ENCODE measurements at places on chromosomes 1 and 21. TPM values are rescaled to one million over a fixed set of nuclear protein-coding genes. Genes with fewer than 3 reads are reported as not detected.

- H3K36me3 ChIP-seq: no peaks in the 10 kb centered on the region
- DNase-seq: no peak
- H3K4me3 ChIP-seq: no peak overlapping the region
- H3K4me1 ChIP-seq: no peaks in the 10 kb centered on the region
- no peaks in the 10 kb centered on the region for H3K27me3 ChIP-seq
- H3K27ac ChIP-seq: no peak overlapping the region
Measured at GRCh38 chr1:197285526-197286205, 17.6 kb downstream of the CRB1 start.

GRCh38 chr1:186793582-186793927 lies 35.2 kb upstream of the PLA2G4A start:
- H3K36me3 ChIP-seq: no peaks in the 10 kb centered on the region
- no peaks in the 10 kb centered on the region for H3K4me1 ChIP-seq
- H3K4me3 ChIP-seq: no peak overlapping the region
- DNase-seq: no peak

DNA sequence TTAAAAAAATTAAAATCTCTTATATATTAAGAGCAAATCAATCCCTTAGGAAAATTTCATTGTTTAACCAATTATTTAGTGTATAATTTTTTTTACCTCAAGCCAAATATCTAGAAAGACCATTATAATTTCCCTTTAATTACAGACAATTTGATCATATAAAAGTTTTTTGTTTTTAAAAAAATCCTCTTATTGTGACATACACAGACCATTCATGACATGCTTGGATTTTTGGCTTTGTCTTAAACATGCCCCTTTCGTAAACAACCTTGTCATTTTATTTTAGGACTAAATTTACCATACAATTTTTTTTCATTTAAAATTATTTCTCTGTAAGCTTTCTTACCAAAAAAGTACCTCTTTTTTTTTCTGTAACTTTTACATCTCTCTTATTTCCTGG lies 14.2 kb upstream of the CYP4B1 start:
- DNase-seq: no peak
- no peaks in the 10 kb centered on the region for H3K4me1 ChIP-seq
- H3K36me3 ChIP-seq: no peaks in the 10 kb centered on the region
- H3K27me3 ChIP-seq: no peaks in the 10 kb centered on the region
- no peak overlapping the region for H3K27ac ChIP-seq

- H3K4me3 ChIP-seq: no peak overlapping the region
- no peaks in the 10 kb centered on the region for H3K36me3 ChIP-seq
- no peaks in the 10 kb centered on the region for H3K4me1 ChIP-seq
- DNase-seq: no peak
Measured at GRCh38 chr1:54816951-54817350, 15.8 kb upstream of the TTC22 start.

GRCh38 chr1:237711281-237711680 lies 179.4 kb downstream of the ZP4 start:
- no peaks in the 10 kb centered on the region for H3K4me1 ChIP-seq
- H3K36me3 ChIP-seq: no peaks in the 10 kb centered on the region
- no peak overlapping the region for H3K4me3 ChIP-seq
- H3K27me3 ChIP-seq: no peaks in the 10 kb centered on the region
- H3K27ac ChIP-seq: no peak overlapping the region

GRCh38 chr1:248782416-248783141 lies 27.0 kb upstream of the LYPD8 start:
- H3K27me3 ChIP-seq: no peaks in the 10 kb centered on the region
- H3K27ac ChIP-seq: no peak overlapping the region
- no peaks in the 10 kb centered on the region for H3K4me1 ChIP-seq
- H3K36me3 ChIP-seq: no peaks in the 10 kb centered on the region
- no peak overlapping the region for H3K4me3 ChIP-seq
- no peak for DNase-seq

GRCh38 chr1:112544011-112544688 lies 35.4 kb downstream of the WNT2B start:
- H3K27ac ChIP-seq: peak overlapping the region; percentile 51
- peaks cover 26% of the 10 kb centered on the region for H3K36me3 ChIP-seq
- DNase-seq: no peak
- no peaks in the 10 kb centered on the region for H3K27me3 ChIP-seq
- H3K4me3 ChIP-seq: no peak overlapping the region

- DNase-seq: no peak
- peaks cover 61% of the 10 kb centered on the region for H3K27me3 ChIP-seq
- peaks cover 19% of the 10 kb centered on the region for H3K4me1 ChIP-seq
- no peaks in the 10 kb centered on the region for H3K36me3 ChIP-seq
Measured at GRCh38 chr1:228647523-228648444, 87.5 kb upstream of the RHOU start.

DNA sequence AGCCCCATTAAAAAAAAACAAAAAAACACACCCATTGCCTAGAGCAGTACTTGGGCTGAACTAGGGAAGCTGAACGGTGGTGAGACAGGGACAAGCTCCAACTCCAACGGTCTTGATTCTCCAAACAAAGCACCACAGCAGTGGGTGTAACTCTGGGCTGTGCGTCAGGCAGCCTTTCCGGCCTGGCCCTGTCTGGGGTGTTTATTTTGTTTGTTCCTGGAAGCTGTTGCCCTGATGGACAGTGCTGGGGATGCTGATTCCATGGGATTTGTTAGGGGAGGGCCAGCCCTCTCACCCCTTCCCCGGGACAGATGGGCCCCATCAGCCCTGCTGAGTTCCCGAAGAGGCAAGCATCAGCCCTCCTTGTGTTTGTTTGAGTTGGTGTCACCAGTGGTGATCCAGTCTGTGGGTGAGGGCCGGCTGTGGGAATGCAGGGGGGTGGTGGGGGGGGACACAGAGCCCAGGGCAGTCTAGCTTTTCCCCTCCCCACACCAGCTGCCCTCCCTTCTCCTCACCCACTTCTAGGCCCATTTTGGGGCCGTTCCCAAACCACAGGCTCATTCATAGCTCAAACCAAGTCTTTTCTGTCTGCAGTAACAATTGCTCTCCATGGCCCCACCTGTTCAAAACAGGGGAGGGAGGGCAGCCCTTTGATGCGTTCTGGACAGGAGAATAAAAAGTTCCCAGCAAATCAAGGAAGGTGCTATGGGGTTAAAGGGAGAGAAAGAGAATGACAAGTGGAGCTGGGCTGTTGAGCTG lies 4.5 kb downstream of the WNT2B start:
- peaks cover 20% of the 10 kb centered on the region for H3K27me3 ChIP-seq
- no peak overlapping the region for H3K4me3 ChIP-seq
- DNase-seq: no peak
- H3K36me3 ChIP-seq: no peaks in the 10 kb centered on the region
- H3K4me1 ChIP-seq: no peaks in the 10 kb centered on the region

DNA sequence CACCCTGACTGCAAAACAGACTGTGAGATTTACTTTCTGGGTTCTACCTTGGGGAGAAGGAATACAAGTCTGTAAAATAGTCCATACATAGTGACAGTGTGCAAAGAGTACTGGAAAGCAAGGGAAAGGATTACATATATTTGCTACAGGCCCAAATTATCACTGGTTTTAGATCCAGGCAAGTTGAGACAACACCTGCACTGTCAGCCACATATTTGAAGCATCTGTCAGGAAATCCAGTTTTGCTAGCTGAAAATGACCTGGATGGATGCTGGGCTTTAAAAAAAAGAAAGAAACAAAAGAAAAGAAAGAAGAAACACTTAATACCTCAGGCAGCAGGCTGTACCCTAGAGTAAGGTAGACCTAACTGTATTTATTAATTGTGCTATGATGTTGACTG lies 23.9 kb upstream of the SPRR2G start:
- H3K27me3 ChIP-seq: no peaks in the 10 kb centered on the region
- no peaks in the 10 kb centered on the region for H3K36me3 ChIP-seq
- H3K27ac ChIP-seq: no peak overlapping the region
- no peak for DNase-seq

DNA sequence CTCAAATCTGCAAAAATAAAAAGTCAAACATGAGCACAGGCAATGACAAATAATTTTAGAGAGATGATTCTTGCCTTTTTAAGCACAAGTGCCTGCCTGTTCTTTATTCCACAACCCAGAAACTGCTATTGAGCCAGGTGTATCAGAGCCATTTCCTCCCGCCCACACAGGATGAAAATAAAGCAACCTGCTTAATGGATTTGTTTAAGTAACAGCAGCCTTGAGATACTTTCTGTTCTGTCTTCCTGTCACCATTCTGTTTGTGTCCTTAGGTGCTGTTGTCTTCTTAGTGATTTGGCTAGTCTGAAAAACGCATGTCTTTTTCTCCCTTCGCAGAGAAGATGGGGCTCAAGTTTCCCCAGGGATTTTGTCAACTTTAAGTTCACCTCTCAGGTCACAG lies 11.4 kb downstream of the RPE65 start:
- H3K27ac ChIP-seq: no peak overlapping the region
- no peak for DNase-seq
- no peaks in the 10 kb centered on the region for H3K4me1 ChIP-seq

DNA sequence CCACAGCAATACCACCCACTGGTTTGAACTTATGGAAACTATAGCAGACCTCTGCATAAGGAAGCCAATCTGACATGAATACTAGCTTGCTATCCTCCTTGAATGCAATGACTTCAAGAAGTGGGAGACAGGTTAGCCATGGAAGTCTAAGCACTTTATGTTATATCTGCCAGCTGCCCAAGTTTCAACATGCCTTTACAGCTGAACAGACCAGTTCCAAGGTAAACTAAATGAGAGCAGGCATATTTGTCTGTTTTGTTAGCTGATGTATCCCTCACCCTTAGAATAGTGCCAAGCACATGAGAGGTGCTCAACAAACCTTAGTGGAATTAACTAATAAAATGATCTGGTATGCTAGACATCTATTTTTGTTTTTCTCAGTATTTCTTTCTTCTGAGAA lies 65.1 kb downstream of the ALG14 start:
- H3K36me3 ChIP-seq: no peaks in the 10 kb centered on the region
- no peaks in the 10 kb centered on the region for H3K4me1 ChIP-seq
- H3K27ac ChIP-seq: no peak overlapping the region
- H3K4me3 ChIP-seq: no peak overlapping the region

DNA sequence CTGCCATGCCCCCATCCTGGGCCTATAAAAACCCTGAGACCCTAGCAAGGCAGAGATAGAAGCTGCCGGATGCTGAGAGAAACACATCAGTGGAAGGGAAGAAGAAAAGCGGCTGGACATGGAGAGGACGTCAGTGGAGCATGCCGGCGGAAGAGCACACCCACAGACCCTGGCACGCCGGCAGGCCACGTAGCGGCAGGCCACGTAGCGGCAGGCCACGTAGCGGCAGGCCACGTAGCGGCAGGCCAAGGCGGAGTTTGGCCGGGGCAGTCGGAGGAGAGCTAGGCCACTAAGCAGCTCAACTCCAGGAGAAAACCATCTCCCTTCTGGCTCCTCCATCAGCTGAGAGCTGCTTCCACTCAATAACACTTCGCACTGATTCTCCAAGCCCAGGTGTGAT lies 35.1 kb downstream of the LRRC3 start:
- no peak overlapping the region for H3K27ac ChIP-seq
- DNase-seq: no peak
- no peaks in the 10 kb centered on the region for H3K36me3 ChIP-seq
- H3K4me1 ChIP-seq: no peaks in the 10 kb centered on the region
- no peaks in the 10 kb centered on the region for H3K27me3 ChIP-seq
- no peak overlapping the region for H3K4me3 ChIP-seq

- H3K27me3 ChIP-seq: no peaks in the 10 kb centered on the region
- no peak overlapping the region for H3K4me3 ChIP-seq
- no peak overlapping the region for H3K27ac ChIP-seq
- H3K4me1 ChIP-seq: no peaks in the 10 kb centered on the region
- H3K36me3 ChIP-seq: no peaks in the 10 kb centered on the region
Measured at GRCh38 chr1:65825741-65826140, 33.0 kb downstream of the PDE4B start.

DNA sequence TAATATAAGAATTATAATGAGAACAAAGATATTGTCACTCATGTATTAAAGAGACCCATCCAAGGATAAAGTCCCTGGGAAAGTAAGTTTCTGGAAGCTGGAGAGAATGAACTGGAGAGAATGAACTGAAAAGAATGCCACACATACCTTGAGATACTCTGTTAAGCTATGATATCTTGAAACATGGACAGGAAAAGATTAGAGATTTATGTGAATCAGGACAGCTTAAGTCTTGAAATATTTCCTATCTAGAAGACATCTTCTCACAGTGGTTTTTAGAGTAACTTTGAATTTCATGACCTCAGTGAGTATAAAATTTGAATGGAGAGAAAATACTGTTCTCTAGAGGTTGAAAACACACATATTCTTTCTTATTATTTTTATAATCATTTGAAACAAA lies 201.3 kb upstream of the HMCN1 start:
- H3K27me3 ChIP-seq: no peaks in the 10 kb centered on the region
- H3K4me1 ChIP-seq: peaks cover 6% of the 10 kb centered on the region
- H3K4me3 ChIP-seq: no peak overlapping the region
- no peaks in the 10 kb centered on the region for H3K36me3 ChIP-seq
- DNase-seq: no peak
- no peak overlapping the region for H3K27ac ChIP-seq

DNA sequence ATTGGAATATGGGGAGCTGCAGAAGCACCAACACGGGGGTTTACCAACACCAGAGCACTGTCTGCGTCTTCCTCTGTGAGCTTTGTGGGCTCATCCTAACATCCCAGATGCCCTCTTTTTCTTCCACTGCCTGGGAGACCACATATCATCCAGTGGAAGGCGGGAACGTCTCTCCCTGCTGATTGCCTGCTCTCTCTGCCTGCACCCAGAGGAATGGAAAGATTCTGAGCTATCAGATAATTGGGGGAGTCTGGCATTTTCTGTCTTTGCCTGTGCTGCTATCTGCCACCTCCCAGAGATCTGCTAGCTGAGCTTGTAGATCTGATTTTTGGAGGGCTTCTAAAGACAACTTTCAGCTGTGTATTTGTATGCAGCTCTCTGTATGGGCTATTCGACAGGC lies 166.2 kb upstream of the PLXNA2 start:
- H3K4me3 ChIP-seq: no peak overlapping the region
- DNase-seq: no peak
- no peak overlapping the region for H3K27ac ChIP-seq

GRCh38 chr21:34320011-34320410 lies 43.8 kb upstream of the KCNE2 start:
- H3K4me1 ChIP-seq: no peaks in the 10 kb centered on the region
- no peak overlapping the region for H3K27ac ChIP-seq
- DNase-seq: no peak
- H3K36me3 ChIP-seq: no peaks in the 10 kb centered on the region
- H3K4me3 ChIP-seq: no peak overlapping the region

GRCh38 chr1:203100516-203100869 lies 14.7 kb upstream of the MYOG start:
- no peaks in the 10 kb centered on the region for H3K36me3 ChIP-seq
- H3K27ac ChIP-seq: peak overlapping the region; percentile 61
- no peak for DNase-seq
- no peaks in the 10 kb centered on the region for H3K27me3 ChIP-seq
- H3K4me1 ChIP-seq: peaks cover 10% of the 10 kb centered on the region
- H3K4me3 ChIP-seq: no peak overlapping the region

The NIBAN1 gene
- 11.7 TPM for total RNA-seq

The UBQLN4 gene
- total RNA-seq: 60.1 TPM

The PRAMEF13 gene
- not detected for total RNA-seq

The CTBS gene
- total RNA-seq: 4.0 TPM

The GBP5 gene
- total RNA-seq: 1.0 TPM

The ADAMTS5 gene
- total RNA-seq: 7.6 TPM

The CAMK1G gene
- total RNA-seq: not detected

The REN gene
- total RNA-seq: not detected

The ADCY10 gene
- total RNA-seq: not detected

The CDA gene
- 0.71 TPM for total RNA-seq

The ANKRD65 gene
- 1.2 TPM for total RNA-seq

The CIART gene
- total RNA-seq: 8.2 TPM
